AML-193 (cell line): ENCODE measurements at places on chromosomes 7 and 10.

DNA sequence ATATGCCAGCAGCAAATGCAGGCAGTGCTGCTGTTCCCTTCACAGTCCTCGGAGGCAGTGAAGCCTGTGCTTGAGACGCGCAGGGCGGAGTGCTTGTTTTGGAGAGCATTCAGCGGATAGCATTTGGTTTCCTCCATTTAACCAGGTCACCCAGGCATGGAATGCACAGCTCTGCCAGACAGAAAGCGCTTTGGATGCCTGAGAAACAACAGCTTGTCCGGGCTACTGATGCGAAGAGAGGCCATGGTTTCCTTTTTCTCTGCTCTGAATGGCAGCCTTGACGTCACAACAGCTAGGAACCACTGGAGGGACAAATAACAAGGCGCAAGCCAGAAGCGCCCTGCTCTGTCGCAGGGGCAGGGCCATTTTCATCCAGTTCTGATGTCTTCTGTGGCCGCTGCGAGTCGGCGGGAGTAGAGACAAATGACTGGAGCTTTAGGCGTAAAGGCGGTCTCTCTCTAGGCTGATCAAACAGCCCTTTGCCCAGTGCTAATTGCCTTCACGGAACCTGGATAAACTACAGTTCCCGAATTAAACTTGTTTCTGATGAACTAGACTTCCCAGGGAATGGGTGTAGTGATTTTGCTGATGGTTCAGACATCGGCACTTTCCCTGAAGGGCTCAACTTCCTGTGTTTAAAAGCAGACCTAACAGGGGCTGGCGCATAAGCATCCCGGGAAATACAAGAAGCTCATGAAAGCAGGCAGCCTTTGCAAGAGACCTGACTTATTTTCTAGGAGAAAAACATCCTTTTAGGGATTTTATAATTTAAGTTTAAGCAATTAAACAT, 187.6 kb upstream of the KLF14 start:
- DNase-seq: no peak

- DNase-seq: no peak
Measured at GRCh38 chr7:2204446-2204845, 28.3 kb downstream of the MAD1L1 start.

DNA sequence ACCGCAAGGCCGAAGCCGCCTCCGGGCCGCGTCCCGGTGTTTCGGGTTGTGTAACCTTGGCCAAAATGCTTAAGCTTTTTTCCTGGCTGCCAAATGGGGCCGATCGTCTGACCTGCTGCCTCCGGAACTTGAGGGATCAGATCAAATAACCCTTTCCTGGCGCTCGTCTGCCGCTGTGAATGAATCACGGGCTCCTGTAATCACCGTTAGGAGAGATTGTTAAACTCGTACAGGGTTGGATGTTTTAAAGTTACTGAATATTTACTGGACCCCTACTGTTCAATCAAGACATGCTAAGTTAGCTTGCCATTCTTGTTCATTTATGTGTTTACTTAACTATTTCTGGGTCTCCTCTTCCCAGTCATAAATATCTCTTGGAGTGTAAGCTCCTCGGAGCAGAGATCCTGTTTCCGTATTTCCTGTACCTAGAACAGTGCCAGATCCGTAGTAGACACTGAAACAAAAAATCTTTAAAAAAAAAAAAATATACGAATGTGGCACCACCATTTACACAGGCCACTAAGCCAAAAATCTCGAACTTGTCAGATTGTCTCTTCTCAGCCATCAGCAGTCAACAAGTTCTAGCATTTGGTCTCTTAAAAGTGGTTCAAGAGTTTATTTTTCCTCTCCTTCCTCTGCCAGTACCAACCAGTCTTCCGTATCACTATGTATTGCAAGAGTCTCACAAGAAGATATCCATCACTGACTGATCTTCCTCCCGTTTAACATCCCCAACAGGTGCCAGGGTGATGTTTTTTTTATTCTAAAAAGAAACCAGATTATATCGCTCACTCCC, 650 bp upstream of the TM9SF3 start:
- DNase-seq: peak; percentile 56

- DNase-seq: peak; percentile 44
Measured at GRCh38 chr7:118153551-118154177, 30.3 kb upstream of the LSM8 start.

- DNase-seq: peak; percentile 23
Measured at GRCh38 chr10:71531485-71532446, 135.0 kb downstream of the CDH23 start.

DNA sequence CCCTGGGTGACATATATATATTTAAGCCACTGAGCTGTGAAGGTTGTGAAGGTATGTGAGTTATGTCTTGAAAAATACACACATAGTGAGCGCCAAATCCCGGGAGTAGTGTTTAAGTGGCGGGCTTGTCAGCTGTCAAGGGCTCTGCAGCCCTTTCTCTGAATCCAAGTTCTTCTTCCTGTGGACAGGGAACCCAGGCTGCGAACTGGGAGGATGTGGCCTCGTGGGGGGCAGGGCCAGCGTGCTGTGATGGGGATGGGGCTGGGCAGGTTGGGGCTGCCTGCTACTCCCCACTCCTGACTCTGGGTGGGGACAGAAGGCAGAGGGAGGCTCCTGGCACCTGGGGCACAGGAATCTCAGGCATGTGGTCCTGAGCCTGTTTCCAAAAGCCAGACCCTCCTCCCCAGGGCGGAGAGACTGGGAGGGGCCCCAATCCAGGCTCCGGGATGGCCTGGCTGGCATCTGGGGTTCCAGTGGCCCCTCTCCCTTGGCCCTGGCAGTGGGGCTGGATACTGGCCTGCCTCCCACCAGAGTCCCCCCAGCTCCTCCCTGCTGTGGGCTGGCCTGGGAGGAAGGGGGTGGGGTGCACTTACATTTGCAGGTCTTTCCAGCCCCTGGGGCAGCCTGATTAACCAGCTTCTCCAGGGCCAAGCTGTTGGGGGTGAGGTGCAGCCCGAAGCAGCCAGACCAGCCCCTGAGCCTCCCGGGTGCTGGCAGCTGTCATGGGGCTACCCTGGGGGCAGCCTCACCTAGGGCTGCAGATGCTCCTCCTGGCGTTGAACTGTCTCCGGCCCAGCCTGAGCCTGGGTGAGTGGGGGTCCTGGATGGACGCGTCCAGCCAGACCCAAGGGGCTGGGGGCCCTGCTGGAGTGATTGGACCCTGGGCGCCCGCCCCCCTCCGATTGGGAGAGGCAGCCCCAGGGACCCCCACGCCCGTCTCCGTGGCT, at the start of gene UPK3B:
Gene UPK3B, plus strand, starts transcription at position 622 of the 947 bp plus-strand sequence. Its CDS starts 101 bp downstream, at position 723.
- no peak for DNase-seq

DNA sequence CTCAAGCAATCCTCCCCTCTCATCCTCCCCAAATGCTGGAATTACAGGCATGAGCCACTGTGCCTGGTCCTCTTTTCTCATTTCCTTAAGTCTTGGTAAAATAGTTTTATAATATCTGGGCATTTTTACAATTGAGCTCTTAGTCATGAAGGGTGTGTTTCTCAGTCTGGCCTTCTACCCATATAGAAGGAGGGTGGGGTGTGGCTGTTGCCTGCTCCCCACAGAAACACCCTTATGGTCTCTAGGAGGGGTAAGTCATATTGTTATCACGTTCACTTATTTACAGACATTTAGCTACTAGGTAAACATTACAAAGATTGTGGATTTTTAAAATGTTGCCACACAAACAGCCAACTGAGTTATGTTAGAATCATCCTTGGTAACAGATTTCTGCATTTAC, 6.7 kb upstream of the OTUD1 start:
- no peak for DNase-seq

DNA sequence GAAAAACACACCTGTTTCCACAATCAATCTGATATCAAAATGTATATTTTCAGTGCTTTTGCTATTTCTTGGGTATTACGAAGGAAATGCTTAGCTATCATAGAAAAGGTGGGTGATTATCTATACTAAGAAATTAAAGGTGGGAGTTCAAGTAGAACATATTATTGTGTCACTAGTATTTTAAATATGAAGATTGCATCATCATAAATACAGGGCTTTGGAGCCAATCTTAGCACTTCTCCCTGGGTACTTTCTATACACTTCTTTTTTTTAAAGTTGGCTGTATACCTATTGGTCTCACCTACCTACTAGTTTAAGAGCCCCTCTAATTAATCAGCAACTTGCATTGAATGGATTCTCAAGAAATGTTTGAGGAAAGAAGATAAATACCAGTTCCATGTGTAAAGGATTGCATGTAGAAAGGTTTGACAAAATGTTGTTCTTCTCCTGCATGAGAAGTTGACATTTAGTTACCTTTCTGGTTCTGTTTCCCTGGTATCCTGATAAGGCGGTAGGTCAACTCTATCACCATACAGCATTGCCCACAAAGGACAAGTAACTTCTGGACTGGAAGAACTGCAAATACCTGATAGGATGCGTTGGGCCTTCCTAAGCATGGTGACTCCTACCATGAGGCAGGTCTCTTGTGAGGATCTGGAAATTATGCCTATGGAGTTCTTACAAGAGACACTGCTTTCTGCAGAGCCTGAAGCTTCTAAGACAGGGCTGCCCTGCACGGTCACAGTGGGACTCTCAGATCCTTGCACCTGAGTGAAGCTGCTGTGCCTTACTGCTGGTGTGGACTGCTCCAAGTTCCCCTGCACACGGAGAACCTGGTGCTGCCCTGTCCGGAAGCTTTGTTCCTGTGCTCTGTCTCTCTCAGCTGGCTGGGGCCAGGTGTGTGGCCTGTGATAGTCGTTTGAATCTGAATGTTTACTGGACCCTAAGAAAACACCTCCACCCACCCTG, 32.1 kb upstream of the PDSS1 start:
- no peak for DNase-seq

- no peak for DNase-seq
Measured at GRCh38 chr7:137298464-137298794, 45.1 kb downstream of the PTN start.

GRCh38 chr10:5511885-5512280, 12.5 kb upstream of the CALML5 start:
- DNase-seq: no peak

- DNase-seq: no peak
Measured at GRCh38 chr10:94108200-94108599, 114.5 kb downstream of the PLCE1 start.

DNA sequence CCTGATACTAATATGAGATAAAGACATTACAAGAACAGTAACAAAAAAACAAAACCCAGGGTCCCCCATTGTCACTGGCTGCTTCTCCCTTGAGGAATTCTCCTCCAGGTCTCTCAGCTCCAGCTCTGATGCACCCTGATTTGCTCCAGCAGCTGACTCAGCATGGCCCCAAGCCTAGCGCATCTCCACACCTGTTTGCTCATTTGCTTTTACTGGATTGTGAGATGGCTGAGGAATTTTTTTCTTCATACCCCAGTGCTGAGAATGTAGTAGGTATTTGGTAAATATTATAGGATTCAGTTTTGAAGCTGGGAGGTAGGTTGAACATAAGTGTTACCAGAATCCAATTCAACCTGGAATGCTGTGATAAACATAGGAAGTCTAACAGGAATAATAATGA, 171.9 kb downstream of the PKD1L1 start:
- no peak for DNase-seq

- DNase-seq: no peak
Measured at GRCh38 chr7:141875453-141875852, 34.2 kb upstream of the PRSS37 start.

- DNase-seq: no peak
Measured at GRCh38 chr7:107322015-107322414, 147.8 kb upstream of the GPR22 start.

- peak; percentile 66 for DNase-seq
Measured at GRCh38 chr7:140983802-140984201, 30.9 kb downstream of the MRPS33 start.

DNA sequence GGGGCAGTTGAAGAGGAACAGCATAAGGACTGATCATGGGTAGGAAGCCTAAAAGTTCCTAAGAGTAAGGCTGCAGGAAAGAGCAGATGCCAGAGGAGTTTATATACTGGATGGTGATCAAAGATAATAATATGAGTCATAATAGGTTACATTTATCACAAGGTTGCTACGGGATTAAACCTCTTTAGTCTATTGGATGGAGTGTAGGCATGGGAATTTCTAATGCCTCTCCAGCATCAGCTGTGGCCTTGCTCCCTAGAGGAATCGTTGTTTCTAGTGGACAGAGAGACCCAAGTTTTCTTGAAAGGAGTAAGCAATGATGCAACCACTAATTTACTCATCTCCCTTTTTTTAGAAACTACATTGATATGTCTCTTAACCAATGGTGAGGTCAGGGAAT, 213.4 kb downstream of the GPR37 start:
- DNase-seq: no peak

DNA sequence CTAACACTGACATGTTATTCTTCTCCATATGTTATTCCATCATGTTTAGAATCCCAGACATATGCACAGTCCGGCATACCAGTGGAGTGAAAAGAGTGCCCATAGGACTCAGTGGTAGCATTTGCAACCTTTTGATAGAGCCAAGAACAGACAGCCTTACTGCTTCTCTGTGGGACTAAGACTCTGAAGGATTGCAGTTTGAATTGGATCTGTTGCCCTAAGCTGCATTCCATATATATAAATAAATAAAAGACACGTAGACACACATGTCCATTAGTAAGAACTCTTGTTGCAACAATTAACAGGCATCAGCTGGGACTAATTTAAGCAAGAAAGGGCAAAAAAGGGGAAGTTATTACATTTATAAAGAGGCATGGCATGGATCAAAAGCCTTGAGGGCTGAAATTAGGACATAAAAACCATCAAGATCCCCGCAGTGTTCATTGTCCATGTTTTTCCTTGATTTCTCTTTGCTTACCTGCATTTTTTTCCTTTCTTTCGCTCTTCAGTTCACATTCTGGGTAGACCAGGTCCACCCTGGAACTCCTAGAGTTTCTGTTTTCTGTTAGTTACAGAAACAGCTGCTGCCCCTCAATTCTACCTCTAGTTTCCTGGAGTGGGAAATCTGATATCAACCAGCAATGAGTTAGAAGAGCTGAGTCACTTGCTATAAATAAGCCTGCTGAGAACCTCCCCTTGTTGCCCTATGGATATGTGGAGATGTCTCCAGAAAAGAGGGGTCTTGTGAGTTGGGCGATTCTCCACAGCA, 132.4 kb downstream of the SORCS1 start:
- no peak for DNase-seq

DNA sequence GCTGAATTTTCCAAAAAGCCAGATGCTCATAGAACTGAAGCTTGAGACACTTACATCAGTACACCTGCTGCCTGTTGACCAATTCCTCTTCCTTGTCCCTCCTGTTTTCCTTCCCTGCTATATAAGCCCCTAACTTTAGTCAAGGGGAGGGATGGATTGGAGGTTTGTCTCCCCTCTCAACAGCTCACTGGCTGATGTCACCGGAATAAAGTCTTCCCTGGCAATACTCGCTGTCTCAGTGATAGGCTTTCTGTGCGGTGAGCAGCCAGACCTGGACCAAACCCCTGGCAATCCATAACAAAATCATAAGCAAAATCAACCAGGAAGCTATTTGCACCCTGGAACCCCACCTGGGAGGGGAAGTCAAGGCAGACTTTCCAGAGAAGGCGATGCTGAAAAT, 929 bp upstream of the IRF5 start:
- DNase-seq: no peak
